ENCODE measurements at places on chromosomes 3 and 15. TPM values are rescaled to one million over a fixed set of nuclear protein-coding genes. Genes with fewer than 3 reads are reported as not detected.

GRCh38 chr15:88894819-88895767 lies at the start of gene HAPLN3:
HAPLN3 (minus strand) TSS chr15:88895544; CDS start chr15:88887298, 8,246 bp downstream.
- peak; percentile 46 for DNase-seq

SHQ1 gene
- 31.2 TPM for total RNA-seq

- no peak for DNase-seq
Observed at GRCh38 chr3:115562636-115563267, 60.6 kb upstream of the GAP43 start.

DNA sequence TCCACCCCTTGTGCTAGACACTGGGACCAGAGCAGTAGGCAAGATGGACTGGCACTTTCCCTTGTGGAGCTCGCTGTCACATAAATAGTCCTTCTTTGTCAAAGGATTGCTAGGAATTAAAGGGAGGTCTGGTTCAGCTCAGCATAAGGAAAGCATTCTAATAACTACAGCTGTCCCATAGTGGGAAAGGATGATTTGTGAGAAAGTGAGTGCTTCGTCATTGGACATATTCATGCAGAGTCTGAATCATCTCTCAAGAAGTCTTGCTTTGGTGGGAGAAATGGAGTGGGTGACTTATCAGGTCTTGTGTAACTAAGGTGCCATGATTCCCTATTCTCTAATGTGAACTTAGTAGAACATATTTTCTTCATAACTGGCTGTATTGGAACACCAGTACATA lies 14.7 kb downstream of the PPARG start:
- DNase-seq: no peak

DNA sequence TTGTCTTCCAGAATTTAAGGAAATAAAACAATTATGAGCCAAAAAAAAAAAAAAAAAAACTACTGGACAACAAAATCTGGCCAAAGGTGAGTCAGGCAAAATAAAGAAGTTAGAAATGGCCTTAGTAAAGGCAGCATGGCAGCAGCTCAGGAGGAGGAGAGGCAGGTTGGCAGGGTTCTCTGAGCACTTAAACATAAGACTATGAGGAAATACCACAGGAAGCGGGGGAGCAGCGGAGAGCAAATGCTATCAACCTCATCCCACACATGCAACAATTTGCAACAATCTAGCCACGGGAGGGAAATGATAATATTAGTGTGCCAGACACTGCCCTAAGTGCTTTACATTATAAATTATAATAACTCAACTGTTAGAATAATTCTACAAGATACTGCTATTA lies 247.3 kb upstream of the NSMCE3 start:
- no peak for DNase-seq

DNA sequence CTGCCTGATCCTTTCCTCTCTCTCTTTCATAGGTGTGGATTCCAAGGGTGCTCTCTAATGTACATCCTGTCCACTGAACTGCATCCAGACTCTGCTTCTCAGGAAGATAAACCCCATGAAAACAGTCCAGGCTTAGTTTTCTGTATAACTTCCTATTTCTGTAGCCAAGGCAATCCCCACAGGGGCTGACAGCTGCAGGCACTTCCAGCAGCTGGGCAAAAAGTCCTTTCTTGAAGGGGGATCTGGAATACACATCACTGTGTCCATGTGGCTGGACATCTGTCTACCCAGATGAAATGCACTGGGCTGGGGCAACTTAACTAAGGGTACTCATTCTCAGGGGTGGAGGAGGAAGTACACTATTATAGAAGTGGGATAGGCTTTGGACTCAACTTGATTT lies 72.2 kb downstream of the NR1D2 start:
- DNase-seq: no peak

GRCh38 chr15:58264053-58264971 lies 126.1 kb downstream of the AQP9 start:
- DNase-seq: no peak

GRCh38 chr15:71758711-71759110 lies 51.6 kb upstream of the NR2E3 start:
- no peak for DNase-seq

GRCh38 chr3:46871222-46871621 lies 6.3 kb upstream of the PTH1R start:
- DNase-seq: no peak

DNA sequence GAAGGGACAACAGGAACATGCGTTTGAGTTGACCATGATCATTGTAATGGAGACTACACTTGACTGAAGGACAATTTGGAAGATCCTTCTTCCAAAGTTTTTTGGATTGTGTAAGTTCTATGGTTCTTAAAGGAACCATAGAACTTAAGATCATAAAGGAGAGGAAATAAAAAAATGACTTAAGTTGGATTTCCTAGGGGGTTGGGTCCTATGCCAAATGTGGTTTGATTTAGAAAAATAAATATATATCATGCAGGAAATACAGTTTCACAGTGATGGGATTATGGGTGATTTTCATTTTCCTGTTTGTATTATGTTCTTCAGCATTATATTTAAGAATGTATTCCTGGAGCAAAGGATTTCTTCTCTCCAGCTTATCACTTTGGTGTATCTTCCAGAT lies 305.5 kb upstream of the DPH6 start:
- DNase-seq: no peak

DNA sequence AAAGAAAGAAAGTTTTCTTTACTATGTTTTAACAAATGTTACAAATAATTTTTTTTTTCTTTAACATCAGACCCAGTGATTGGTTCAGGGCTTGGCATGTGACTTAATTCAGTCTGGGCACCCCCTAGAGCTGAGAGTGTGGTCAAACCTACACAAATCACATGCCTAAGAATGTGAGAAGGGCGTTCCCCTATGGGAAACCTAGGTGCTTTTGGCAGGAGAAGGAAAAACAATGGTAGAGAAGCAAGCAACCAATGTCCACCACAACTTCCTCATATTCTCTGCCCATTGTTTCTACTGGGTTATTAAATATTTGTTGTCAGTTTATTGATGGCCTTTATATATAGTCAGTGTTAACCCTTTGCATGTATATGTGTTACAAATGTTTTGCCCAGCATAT lies 21.4 kb upstream of the PIAS1 start:
- DNase-seq: no peak

DNA sequence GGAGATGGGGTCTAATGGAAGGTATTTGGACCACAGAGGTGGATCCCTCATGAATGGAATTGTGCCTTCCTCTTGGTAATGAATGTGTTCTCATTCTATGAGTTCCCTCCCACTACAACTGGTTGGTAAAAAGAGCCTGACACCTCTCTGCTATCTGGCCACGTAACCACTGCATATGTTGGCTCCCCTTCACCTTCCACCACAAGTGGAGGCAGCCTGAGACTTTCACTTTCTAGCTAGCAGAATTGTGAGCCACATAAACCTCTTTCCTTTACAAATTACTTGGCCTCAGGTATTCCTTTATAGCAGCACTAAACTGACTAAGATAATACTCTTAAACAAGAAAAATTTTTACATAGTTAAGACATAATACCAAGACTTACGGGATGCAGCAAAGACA lies 155.3 kb downstream of the NR1I2 start:
- DNase-seq: peak; percentile 43

DNA sequence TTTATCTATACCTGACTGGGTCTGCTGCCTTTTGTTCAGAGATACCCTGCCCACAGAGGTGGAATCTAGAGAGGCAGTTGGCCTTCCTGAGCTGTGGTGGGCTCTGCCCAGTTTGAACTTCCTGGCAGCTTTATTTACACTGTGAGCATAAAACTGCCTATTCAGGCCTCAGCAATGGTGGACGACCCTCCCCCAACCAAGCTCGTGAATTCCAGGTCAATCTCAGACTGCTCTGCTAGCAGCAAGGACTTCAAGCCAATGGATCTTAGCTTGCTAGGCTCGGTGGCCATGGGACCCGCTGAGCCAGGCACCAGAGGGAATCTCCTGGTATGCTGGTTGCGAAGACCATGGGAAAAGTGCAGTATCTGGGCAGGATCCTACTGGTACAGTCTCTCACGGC lies 270.2 kb downstream of the CADM2 start:
- DNase-seq: no peak

DNA sequence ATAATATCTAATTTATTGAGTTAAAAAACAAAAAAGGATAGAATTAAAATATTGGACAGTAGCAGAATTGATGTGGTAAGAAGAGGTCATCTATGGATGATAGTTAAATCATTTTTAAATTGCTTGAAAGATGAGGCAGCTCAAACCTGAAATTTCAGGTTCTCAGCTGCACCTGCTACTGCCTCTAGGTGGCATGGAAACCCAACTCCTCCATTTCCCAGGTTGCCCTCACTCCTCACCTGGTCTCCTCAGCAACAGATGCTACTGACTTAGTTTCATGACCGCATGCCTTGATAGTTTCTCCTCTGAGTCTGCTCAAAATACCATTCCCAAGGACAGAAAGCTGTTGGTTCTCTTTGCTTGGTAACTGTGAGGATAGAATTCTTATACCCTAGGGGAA lies 148.1 kb downstream of the ABHD5 start:
- DNase-seq: no peak

All from CD4-positive, alpha-beta memory T cell (primary cell).